ENCODE measurements at places on chromosomes 1 and 21.

- DNase-seq, result no peak
Measured at GRCh38 chr1:165543532-165544438, at the start of gene LRRC52. Gene LRRC52, plus strand, starts transcription at chr1:165544000. Its CDS starts 297 bp downstream, at chr1:165544297.

- DNase-seq, result no peak
Measured at GRCh38 chr1:43316738-43317520, 16.1 kb downstream of the TIE1 start.

DNA sequence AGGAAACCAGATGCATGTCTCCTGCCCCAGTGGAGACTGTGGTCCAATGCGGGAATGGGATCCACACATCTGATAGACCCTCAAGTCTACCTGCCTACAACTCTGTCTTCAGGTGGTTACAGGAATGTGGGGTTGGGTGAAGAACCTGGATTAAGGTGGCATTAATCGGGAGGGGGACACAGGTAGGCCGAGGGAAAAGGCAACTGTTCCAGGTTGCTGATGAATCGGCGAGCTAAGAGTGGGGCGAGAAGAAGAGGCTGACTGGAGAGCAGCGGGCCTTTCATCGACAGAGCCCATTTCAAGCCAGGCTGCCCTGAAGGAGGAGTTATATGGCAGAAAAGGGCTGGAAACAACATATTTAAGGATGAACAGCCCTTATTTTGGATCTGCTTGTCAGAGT lies 836 bp downstream of the CD2 start:
- DNase-seq, result no peak

GRCh38 chr1:23984417-23985186 lies 4.5 kb upstream of the SRSF10 start:
- no peak for DNase-seq

- DNase-seq, result no peak
Measured at GRCh38 chr1:44406737-44407429, 1.8 kb downstream of the RNF220 start.

DNA sequence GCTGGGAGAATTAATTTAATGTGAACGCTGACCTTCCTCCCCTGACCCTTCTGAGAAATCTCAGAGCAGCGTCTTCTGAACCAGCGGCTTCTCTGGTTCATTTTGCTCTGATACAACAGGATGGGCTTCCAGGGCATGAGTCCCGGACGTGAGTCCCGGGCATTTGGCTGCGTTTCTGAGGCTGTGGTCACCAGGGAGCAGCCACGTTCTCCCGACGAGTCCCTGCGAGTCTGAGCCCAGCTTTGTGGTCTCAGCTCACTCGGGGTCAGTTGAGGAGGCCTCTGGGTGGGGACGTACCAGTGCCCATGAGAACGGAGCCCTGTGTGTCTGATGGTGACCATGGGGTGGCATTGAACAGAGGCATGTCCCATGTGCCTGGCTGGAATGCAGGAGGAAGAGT lies 17.7 kb upstream of the OBSCN start:
- DNase-seq, result no peak

GRCh38 chr1:19433719-19433998 lies 51.7 kb downstream of the CAPZB start:
- no peak for DNase-seq

- no peak for DNase-seq
Measured at GRCh38 chr1:199742547-199742946, 285.0 kb upstream of the NR5A2 start.

GRCh38 chr1:171220081-171220420 lies 28.2 kb upstream of the FMO1 start:
- no peak for DNase-seq

GRCh38 chr1:224432672-224433040 lies 1.9 kb downstream of the WDR26 start:
- no peak for DNase-seq

GRCh38 chr1:115679141-115679611 lies 37.4 kb downstream of the VANGL1 start:
- DNase-seq, result no peak

DNA sequence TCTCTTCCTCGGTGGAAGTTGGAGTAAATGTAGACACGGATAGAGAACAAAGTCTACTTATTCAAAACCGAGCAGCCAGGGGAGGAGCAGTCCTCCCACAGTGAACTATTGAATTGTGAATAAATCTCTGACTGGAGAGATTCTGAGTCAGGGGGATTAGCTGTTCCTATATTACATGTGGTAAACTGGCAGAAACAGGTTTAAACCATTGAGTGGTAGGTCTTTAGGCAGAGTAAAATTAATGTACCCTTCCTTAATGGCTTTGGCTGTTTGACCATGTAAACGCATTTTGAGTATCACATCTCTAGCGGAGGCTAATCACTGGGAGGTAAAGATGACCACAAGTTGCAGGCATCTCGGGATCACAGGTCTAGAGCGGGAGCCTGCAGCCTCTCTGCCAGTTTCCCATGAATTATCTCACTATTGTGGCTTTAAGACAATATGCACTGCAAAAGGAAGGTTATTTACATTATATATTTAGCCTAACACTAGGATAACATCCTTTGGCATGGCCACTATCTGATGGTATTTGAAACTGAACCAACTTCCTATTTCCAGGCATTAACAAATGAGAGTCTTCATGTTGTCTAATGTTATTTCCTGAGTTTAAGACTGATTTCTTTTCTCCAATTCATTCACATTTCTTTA lies 7.9 kb upstream of the DISC1 start:
- no peak for DNase-seq

DNA sequence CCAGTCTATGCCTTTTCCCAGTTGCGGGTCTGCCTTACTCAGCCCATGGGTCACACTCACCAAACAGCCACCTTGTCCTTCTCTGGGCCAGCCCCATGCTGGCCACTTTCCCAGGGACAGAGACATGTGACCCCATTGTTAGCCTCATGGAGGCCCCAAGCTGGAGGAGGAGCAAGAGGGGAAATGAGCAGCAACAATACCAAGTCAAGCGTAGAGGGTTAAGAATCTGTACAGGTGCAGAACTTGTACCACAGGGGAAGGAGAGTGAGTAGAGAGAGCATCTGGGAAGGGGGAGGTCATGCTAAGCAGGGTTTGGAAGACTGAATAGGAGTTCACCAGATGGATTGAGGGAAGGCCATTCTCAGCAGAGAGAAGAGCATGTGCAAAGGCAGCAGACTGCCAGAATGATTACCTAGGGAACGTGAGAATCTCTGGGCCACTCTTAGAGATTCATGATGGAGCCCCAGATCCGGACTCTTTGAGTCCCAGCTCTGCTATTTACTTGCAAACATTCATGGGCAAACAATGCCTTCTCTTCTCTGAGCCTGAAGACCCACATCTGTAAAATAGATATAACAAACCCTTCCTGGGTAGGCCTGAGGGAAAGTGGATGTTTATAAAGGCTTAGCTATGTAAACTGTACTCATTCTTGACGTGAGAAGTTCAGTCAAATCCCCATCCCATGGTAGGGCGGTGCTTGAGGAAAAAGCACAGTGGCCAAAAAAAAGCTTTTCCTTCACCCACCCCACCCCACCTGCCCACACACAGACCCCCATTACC lies 2.8 kb upstream of the SLC2A1 start:
- DNase-seq, result no peak

- DNase-seq, result no peak
Measured at GRCh38 chr1:31798433-31799195, 17.2 kb downstream of the SPOCD1 start.

GRCh38 chr1:38670544-38671122 lies 188.9 kb downstream of the RRAGC start:
- DNase-seq, result no peak

DNA sequence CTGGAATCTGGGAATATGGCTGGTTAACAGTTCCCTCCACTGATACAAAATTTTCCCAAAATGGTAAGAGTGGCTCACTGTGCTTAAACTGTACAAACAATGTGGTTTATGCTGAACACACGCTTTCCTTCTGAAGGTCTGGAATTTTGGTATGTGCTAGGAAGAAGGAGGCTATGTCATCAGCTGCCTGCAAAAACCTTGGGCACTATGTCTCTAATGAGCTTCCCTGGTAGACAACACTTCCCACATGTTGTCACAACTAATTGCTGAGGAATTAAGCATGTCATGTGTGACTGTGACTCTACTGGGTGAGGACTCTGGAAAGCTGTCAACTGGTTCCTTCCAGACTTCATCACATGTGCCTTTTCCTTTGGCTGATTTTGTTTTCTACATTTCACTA lies 29.2 kb downstream of the IPP start:
- DNase-seq, result no peak

GRCh38 chr1:16967095-16967575 lies 13.3 kb downstream of the MFAP2 start:
- DNase-seq, result no peak

- peak; percentile 14 for DNase-seq
Measured at GRCh38 chr1:248924696-248925532, 18.9 kb downstream of the PGBD2 start.

DNA sequence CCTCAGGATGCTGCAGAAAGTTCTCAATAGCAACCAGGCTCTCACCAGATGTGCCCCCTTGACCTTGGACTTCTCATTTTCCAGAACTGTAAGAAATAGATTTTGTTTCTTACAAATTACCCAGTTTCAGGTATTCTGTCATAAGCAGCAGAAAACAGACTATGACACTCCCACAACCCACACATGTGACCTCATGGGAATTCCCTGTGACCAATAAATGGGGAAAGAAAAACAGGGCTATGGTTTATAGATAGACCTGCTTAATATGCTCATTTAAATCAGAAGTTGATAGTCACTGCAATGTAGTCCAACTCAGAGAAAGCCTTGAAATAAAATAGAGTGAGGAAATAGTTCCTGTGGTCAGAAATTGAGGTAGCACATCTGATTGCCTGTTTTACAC lies 380.9 kb upstream of the PTBP2 start:
- no peak for DNase-seq

GRCh38 chr1:160134791-160135572 lies 16.4 kb upstream of the ATP1A4 start:
- no peak for DNase-seq

GRCh38 chr1:235821361-235821981 lies 45.2 kb downstream of the LYST start:
- DNase-seq, result no peak

DNA sequence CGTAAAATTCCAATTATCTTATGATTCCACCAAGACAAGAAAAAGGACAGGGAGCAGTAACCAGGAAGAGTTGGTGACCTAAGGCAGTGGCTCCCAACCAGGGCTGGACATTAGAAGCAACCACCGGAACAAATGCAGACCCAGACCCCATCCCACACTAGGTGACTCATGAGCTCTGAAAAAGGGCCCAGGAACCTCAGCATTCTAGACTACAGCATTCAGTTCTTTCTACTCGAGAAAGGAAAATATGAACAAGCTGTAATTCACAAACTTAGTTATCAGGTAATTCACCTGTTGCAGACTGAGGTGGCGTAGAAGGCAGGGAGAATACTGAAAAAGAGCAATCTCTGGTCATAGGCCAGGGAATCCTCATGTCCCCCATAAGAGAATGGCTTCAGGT lies 138.4 kb upstream of the KRTAP19-8 start:
- no peak for DNase-seq

- no peak for DNase-seq
Measured at GRCh38 chr1:43001434-43001833, 42.8 kb upstream of the SLC2A1 start.

DNA sequence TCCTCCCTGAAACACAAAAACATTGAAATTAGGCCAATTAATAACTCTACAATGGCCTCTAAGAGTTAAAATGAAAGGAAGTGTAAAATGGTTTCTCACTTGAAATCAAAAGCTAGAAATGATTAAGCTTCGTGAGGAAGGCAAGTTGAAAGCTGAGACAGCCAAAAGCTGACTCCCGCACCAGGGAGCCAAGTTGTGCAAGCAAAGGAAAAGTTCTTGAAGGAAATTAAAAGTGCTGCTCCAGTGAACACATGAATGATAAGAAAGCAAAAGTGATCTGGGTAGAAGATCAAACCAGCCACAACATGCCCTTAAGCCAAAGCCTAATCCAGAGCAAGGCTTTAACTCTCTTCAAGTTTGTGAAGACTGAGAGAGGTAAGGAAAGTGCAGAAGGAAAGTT lies 22.8 kb downstream of the CYYR1 start:
- no peak for DNase-seq

- no peak for DNase-seq
Measured at GRCh38 chr1:28144203-28145135, 32.0 kb downstream of the PTAFR start.

DNA sequence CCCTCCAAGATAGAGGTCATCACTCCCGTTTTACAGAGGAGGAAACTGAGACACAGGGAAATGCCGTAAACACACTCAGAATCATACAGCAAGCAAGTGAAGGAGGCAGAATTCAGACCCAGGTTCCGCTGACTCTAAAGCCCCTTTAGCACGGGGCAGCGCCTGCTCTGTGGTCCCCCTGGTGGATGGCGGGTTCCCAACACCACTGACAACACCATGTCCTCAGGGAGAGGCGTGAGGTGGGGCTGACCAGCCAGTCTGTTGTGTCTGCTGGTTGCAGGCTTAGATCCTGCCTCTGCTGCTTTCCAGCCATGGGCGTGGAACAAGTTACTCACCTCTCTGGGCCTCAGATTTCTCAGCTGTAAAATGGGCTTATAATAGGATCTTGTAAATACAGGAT lies 617.3 kb downstream of the MATN1 start:
- DNase-seq, result no peak

DNA sequence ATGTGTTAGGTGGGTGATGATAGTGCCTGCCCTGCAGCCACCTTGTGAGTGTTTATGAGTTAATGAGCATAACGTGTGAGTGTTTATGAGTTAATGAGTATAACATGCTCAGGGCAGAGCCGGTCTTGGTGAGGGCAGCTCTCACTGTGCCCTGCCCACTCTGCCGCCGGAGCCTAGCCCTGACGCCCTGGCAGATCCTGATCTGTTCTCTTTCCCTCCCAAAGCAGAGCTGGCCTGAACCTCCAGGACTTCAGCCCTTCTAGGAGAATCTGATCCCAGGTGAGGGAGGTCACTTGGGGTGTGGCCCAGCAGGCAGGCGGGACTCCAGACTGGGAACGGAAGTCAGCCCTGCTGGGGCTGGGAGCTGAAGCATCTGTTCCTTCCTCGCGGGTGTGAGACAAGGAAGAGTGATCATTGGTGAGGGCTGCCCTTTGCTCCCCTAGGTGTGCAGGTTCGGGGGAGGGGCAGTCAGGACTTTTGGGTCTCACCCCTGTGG lies 5.7 kb downstream of the FBLIM1 start:
- no peak for DNase-seq

GRCh38 chr1:212040629-212041412 lies 5.3 kb downstream of the DTL start:
- no peak for DNase-seq

DNA sequence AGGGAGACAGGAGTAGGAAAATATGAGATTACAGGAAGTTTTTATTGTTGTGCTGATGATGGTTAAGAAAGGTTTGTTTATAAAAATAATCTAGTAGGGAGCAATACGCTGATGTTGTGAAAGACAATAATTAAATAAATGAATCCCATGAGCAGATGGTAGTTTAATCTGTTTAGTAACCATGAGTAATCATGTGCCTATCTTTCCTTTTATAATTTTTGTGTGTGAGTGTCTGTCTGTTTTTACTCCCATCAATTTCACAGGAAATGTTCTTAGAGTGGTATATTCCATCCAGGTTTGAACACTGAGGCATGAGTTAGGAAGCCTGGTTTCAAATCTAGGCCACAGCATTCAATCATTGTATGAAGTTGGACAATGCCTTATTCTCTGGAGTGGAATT lies 180.5 kb downstream of the OLFM3 start:
- no peak for DNase-seq

- no peak for DNase-seq
Measured at GRCh38 chr1:32494711-32495337, 30.0 kb downstream of the ZBTB8B start.

- no peak for DNase-seq
Measured at GRCh38 chr1:246828818-246829217, 102.9 kb downstream of the AHCTF1 start.

- DNase-seq, result no peak
Measured at GRCh38 chr1:179708434-179709195, 34.5 kb upstream of the FAM163A start.

GRCh38 chr1:216606047-216606637 lies 117.1 kb downstream of the ESRRG start:
- DNase-seq, result no peak

Measured in activated T-cell treated with anti-CD3 and anti-CD28 coated beads for 4 hours (primary cell).